ENCODE measurements at places on chromosomes 1 and 21.

GRCh38 chr1:18855573-18855972 is 3.9 kb downstream of the TAS1R2 start:
- DNase-seq, result no peak

GRCh38 chr1:197178998-197179397 is 32.5 kb upstream of the ASPM start:
- DNase-seq, result no peak

- no peak for DNase-seq
Measured at GRCh38 chr1:43659212-43660166, 9.5 kb downstream of the KDM4A start.

DNA sequence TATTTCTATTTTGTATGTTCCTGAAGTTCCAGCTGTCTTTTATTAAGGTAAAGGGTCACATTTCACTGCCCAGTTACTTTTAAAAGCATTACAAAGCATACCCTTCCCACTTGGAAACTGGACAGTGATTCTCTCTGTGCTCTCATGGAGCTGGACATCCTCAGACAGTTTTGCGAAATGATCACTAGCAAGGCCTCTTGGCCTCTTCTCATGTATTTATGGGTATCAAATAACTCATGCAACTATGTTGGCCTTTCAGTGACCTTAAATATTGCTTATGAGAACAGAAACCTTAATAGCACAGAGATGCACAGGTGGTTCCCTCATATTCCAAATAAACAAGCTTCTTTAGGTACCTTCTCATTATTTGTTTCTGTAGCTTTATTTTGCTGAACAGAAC is 7.9 kb upstream of the AMPD1 start:
- no peak for DNase-seq

DNA sequence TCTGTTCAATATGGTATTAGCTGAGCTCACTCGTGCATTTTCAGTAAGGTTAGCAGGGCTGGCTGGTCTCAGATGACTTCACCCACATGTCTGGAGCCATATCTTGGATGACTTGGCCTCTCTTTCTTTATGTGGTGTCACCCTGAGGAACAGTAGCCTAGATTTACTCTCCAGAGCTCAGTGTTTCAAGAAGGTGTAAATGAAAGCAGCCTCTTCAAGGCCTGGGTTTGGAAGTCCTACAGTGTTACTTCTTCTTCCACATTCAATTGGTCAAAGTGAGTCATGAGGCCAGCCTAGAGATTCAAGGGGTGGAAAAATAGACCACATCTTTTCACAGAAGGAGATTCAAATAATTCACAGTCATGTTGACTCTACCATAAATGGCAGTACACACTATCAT is 12.2 kb downstream of the VCAM1 start:
- DNase-seq, result no peak

- DNase-seq, result no peak
Measured at GRCh38 chr1:231233735-231234417, 7.1 kb upstream of the GNPAT start.

Measured in stimulated activated CD8-positive, alpha-beta memory T cell treated with anti-CD3 and anti-CD28 coated beads, Interleukin-7, amount 100 ng/mL, for 1 hour (primary cell).